Lower lobe of right lung (tissue), 2 donors: ENCODE measurements at places on chromosomes 1 and 21.
A peak's percentile ranks its signal among the peaks of the same experiment; 100 is the strongest.

DNA sequence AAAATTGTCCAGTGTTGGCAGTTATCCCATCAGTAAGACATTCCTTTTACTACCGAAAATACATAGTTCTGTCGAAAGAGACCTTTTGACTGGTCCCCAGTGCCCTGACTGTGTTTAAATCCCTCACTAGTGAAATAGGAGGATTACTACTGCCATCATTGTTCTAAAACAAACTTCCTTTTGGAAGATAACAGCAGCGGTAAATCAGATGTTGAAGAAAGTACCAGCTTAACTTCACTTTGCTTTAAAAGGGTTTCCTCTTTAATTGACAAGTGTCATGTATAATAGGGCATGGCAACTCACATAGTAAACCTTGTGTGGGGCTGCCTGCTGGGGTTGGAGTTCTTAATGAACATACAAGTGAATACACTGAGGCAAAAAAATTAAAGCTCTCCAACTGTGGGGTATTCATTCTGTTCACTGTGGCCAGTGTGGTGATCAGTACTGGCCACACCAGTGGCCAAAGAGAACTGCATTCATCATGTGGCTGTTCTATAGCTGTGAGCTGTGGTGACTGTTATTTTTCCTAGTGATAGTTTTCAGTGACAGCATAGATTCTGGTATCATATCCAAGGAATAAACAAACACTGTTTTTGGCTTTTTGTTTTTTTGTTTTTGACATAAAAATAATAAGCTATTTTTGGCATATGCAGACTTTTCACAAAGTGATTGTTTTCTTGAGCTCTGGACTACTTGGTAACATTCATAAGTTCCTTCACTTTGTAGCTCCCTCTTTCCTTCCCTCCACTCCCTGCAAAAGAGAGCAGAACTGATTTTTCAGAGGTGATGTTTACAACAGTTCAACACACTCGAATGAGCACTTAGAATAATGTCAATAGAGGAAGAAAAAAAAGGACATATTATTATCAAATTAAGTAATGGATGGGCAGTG lies 74.5 kb downstream of the NFIA start:
- DNase-seq = no peak

GRCh38 chr1:177848577-177848976 lies 121.3 kb downstream of the SEC16B start:
- no peak for DNase-seq

DNA sequence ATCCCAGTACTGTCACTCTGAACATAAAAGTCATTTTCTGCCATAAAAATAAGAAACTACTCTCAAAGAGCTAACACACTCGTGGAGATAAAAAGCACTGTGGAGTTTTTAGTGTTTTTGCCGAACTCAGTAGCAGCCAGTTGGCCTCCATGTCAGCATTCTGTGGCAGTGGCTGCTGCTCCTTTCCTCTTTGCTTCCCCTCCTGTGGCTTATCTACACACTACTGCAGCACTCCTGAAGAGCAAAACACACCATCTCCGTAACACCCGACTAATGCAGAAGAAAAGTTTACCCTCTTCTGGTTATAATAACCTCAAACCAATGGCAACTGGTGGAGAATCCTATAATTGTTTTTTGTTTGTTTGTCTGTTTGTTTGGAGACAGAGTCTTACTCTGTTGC lies 44.9 kb downstream of the RAB3GAP2 start:
- no peak for DNase-seq

DNA sequence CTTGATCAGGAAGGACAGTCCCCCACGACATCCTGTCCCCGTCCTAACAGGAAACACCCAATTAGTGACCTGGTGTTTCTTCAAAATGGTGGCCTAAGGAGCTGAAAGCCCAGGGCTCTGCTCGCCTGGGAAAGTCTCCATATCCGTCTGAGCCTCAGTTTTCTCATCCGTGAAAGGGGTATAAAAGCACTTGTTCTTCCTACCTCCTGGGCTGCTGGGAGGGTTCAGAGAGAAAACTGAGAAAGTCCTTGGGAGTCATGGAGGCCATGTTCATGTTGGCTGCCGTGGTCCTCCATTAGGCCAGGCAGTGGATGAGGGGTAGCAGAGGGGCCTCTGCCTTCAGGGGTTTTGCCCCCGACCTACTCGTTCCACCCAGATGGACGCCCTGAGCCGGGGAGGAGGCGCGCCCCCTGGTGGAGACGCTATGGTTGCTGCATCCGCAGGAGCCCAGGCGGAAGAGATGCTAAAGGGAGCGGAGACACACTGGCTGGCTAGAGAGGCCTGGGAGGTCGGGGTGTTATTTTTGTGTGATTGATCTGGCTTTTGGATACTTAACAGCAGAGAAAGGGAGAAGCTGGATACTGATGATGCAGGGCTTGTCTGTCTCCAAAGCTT lies 113.5 kb downstream of the PRDM2 start:
- peak; percentile 68 for DNase-seq

DNA sequence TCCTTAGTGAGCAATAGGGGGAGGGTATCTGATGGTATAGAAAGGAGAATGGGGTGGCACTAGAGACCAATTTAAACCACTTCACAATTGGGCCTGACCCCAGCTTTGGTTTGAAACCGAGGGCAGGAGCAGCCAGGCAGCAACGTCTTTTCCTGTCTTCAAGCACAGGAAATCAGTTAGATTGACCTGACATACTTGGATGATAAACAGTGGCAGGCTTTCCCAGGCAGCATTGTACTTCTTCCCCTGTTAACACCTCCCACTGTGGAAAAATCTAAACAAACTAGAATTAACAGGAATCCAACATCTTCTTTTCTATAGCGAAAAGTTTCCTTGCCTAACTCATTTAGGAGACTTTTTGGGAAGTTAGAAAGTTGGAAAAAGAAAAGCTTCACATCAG lies 40.6 kb downstream of the SELL start:
- DNase-seq = no peak

DNA sequence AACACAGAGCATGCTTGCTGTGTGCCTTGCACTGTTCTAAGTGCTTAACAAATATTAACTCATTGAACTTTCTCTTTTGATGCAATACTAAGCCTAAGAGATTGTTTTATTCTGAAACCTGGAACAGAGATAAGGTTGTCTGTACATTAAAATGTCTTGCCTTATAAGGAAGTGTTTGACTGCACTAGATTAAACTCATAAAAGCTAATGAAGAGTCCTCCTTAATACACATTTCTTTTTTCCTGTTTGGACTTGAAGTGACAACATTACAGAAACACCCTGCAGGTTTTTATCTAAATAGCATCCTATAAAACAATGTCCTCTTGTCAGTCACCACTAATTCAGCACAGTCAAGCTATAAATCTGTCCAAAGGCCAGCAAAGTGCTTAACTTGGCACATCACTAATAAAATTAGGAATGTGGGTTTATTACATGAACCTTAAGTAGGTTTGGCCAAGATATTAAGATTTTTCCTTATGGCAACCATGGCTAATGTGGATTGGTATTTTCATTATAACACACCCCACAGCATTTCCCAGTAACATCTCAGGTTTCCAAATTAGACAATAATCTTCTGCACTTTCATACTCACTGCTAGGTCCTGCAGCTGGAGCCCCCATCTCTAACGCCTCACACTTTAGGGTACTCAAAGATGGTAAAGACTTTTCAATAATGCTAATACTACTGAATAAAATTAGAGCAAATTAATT lies 389.7 kb downstream of the LMO4 start:
- DNase-seq = no peak

GRCh38 chr1:44603718-44604117 lies 70.6 kb downstream of the TMEM53 start:
- no peak for DNase-seq

DNA sequence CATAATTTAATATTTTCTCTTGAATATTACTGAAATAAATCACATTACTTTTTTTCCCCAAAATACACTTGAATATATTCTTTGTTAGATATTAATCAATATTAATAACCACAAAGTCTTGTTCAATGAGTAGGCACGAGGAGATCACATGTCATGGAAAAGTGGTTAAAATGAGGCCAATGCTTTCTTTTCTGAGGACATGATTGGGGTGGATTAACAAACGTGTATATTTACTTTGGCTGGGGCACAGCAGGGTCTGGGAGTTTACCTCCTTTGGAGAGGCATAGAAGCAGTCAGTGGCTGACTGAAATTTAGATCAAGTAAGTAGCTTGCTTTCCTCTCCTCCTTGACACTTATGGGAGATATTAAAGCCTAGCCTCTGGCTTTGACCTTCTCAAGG lies 664.3 kb upstream of the B3GALT2 start:
- no peak for DNase-seq

DNA sequence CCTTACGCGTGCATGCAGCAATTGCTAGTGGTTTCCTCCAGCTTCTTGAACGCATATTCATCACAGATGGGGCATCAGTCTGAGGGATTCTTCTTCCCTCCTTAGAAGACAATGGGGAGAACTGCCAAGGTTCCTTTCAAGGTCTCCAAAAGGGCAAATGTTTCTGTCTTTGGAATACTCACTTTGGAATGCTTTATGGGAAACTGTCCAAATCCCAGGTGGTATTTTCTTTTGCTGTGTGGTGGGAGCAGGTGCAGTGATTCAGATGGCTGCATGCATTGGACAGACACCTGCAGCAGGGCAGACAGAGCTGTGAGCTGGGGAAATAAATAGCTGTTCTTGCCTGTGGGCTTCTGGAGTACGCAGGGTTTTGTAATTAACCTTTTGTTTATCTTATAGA lies 40.5 kb downstream of the URB2 start:
- DNase-seq = no peak

GRCh38 chr1:180519846-180520245 lies 17.5 kb upstream of the ACBD6 start:
- DNase-seq = no peak

DNA sequence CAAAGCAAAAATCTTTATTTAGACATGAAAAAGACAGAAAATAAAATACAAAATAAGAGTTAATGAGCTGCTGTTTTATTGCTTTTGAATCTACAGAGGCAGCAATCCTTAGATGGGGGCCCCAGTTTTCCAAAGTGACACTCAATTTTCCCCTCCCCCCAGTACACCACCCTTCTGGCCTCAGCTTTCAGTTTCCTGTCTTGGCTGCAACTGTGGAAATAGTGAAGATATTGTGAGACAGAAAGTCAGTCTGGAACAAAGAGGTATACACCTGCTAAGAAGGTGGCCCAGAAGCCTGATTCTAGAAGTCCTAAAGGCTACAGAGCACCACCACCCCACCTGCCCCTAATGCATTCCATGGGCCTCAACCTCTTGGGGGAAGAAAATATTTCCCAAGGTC lies 1.1 kb upstream of the MTMR11 start:
- DNase-seq = no peak

GRCh38 chr1:225886159-225887029 lies 2.6 kb downstream of the LEFTY1 start:
- DNase-seq = peak; percentile 34

DNA sequence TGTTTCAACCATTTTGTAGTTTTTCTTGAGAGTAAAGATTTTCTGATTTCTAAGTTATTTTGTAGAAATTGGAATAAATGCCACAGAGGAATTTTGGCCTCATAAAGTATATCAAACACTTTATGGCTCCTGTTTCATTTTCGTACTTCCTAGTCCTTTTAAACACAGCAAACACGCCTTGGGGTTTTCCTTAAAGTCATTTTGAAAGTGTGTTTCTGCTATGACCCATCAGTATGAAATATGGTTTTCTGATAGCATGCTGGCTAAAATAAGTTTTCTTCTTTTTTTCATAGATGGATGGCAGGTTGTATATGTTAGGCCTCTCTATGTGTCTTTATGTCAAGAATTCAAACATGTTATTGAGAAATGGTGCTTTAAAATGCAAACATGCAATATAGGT lies 940.1 kb upstream of the TMPRSS15 start:
- DNase-seq = no peak

DNA sequence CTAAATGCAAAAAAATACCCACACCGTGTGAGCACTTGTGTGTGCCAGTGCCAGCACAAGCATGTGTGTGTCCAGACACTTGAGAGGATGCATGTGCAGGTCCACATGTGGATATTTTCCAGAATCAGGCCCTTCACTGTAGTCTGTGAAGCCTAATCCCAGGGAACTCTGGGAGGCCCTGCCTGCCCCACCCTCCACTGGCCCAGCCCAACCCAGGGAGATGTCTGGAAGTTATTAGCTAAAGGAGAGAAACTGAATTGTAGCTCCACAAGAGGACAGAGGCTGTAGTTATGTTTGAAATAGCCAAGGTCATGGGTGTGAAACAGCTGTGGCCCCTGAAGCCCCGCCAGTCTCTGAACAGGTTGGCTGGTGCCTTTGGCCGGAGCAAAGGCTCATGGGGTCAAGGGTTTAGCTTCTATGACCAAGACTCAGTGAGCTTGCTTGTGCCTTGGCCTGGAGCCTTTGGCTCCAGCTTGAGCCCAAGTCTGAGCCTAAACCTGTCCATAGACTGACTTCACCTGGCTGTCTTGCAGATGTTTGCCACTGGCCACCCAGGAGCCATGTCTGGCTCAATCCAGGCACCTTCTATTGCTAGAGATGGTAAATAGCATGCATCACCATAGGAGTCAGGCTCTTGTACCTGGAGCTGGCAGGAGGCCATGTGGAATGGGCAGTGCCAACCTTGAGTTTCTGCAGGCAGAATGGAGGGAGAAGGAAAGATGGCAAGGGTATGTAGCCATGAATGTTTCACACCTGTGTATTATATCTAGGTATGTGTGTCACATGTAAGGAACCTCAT lies 69.9 kb downstream of the TMEM53 start:
- no peak for DNase-seq
